ENCODE measurements at places on chromosomes 5 and 9.

GRCh38 chr9:105535920-105536668, 21.8 kb upstream of the FKTN start:
- no peak for DNase-seq

DNA sequence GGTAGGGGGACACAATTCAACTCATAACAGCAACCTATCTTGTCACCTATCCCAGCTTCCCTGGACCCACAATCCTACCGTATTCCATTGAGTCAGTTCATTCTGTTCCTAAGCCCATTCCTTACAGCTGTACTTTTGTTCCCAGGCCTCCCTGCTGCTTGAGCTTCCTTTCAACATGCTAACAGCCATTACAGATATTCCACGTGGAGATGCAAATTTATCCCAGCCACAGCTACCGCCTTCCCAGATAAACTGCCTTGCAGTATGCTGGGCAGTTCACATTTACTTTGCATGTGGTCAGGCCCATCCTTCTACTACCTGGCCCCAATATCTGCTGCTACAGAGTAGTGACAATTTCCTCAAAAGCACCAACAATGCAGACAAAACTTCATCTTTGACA, 23.0 kb downstream of the RIGI start:
- DNase-seq = no peak

GRCh38 chr5:168151041-168151440, 140.4 kb upstream of the WWC1 start:
- DNase-seq = no peak

DNA sequence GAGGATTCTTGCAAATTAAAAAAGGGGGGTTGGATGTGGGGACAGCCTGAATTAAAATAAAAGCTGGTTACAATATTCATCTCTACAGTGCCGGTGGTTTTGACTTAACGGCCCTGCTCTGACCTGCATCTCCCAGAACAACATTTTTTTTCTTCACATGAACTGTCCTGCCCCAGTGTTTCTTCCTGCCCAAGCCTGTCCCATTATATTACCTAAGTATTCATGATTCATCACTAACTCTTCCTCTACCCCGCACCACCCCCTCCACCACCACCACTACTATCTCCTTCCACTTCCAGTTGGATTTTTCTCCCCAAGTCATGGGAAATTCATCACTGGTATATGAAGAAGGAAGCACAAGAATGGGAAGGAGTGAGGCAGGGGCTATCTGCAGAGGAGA, 90.1 kb downstream of the ZFAND5 start:
- DNase-seq = no peak

DNA sequence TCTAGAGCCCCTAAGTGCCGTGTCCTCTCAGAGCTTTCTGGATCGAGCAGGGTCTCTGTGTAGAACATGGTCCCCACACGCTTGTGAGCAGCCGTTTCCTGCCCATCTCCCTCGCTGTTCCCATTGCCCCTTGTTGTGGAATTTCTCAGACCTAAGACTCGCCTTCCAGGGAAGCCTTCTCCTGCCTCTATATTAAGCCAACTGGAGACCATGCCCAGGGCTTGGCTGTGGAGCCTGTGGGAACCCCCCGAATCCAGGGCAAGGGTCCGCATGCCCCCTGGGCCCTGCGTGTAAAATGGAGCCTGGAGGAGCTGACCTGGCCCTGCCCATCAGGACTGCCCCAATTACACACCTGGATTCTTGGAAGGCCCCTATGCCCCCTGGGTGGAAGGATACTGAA, 14.5 kb upstream of the SPATA31E1 start:
- DNase-seq = no peak

GRCh38 chr9:86491468-86492266, 137.5 kb upstream of the TUT7 start:
- no peak for DNase-seq

All from GM10248 (cell line).